ENCODE measurements at places on chromosomes 12 and 14. TPM values are rescaled to one million over a fixed set of nuclear protein-coding genes. Genes with fewer than 3 reads are reported as not detected.

GRCh38 chr12:131487388-131488124 is 223.3 kb upstream of the SFSWAP start:
- no peaks in the 10 kb centered on the region for H3K36me3 ChIP-seq
- no peaks in the 10 kb centered on the region for H3K4me1 ChIP-seq
- no peak overlapping the region for H3K27ac ChIP-seq
- H3K27me3 ChIP-seq, result peaks cover 14% of the 10 kb centered on the region
- H3K4me3 ChIP-seq, result no peak overlapping the region
- no peak for DNase-seq

VRTN gene
- total RNA-seq, result not detected

AHSA1 gene
- total RNA-seq, result 74.9 TPM

- H3K27ac ChIP-seq, result no peak overlapping the region
- no peaks in the 10 kb centered on the region for H3K36me3 ChIP-seq
- no peaks in the 10 kb centered on the region for H3K4me1 ChIP-seq
- DNase-seq, result no peak
These were observed 213.1 kb downstream of the PTPRO start for GRCh38 chr12:15535352-15535781.

PNP gene
- total RNA-seq, result 46.0 TPM

DNA sequence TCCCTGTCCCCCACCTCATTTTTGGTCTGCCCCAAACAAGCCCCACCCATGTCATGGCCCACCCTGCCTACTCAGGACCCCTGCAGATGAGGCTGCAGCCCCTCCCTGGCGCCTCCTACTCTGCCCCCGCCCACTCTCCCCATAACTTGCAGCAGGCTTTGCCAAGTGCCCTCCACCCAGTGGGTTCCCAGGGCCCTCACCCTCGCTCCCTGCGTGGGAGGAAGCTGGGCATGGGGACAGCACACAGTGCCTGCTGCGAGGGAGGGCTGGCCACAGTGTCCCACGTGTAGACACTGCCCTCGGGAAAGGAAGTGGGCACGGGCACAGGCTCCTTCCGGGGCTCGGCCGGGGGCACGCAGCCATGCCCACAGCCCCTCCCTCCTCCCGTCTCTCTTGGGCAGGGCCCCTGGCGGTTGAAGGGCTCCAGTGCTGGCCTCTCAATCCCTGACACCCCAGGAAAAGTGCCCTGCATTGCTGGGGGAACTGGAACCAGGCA is 9.4 kb downstream of the AKT1 start:
- no peaks in the 10 kb centered on the region for H3K27me3 ChIP-seq
- peaks cover 73% of the 10 kb centered on the region for H3K36me3 ChIP-seq
- peaks cover 83% of the 10 kb centered on the region for H3K4me1 ChIP-seq
- H3K4me3 ChIP-seq, result no peak overlapping the region
- DNase-seq, result no peak

DNA sequence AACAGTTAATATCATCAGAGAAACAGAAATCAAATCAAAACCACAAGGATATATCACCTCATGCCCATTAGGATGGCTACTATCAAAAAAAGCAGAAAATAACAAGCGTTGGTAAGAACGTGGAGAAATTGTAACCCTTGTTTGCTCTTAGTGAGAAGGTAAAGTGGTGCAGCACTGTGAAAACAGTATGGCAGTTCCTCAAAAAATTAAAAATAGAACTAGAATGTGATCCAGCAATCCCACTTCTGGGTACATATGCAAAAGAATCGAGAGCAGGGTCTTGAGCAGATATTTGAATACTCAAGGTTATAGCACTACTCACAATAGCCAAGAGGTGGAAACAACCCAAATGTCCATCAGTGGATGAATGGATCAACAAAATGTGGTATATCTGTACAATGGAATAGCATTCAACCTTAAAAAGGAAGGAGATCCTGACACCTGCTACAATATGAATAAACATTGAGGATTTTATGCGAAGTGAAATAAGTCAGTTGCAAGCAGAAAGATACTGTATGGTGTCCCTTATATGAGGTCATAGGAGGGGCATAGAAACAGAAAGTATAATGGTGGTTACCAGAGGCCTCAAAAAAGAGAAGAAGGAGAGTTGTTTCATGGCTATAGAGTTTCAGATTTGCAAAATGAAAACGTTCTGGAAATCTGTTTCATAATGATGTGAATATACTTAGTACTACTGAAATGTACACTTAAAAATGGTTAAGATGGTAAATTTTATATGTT is 131.0 kb upstream of the EEA1 start:
- H3K27me3 ChIP-seq, result no peaks in the 10 kb centered on the region
- H3K4me3 ChIP-seq, result no peak overlapping the region
- no peak for DNase-seq
- no peaks in the 10 kb centered on the region for H3K4me1 ChIP-seq

LMO3 gene
- total RNA-seq, result 14.2 TPM

KRT3 gene
- not detected for total RNA-seq

- H3K4me3 ChIP-seq, result no peak overlapping the region
- H3K36me3 ChIP-seq, result no peaks in the 10 kb centered on the region
- DNase-seq, result no peak
These were observed 186.2 kb downstream of the DICER1 start for GRCh38 chr14:94970941-94971730.

PARP11 gene
- 5.8 TPM for total RNA-seq

GRCh38 chr12:20011200-20011599 is 357.1 kb upstream of the PDE3A start:
- H3K36me3 ChIP-seq, result no peaks in the 10 kb centered on the region
- no peak overlapping the region for H3K27ac ChIP-seq
- no peak overlapping the region for H3K4me3 ChIP-seq
- no peaks in the 10 kb centered on the region for H3K27me3 ChIP-seq
- peak; percentile 30 for DNase-seq
- H3K4me1 ChIP-seq, result no peaks in the 10 kb centered on the region

PKP2 gene
- total RNA-seq, result 49.8 TPM

DNA sequence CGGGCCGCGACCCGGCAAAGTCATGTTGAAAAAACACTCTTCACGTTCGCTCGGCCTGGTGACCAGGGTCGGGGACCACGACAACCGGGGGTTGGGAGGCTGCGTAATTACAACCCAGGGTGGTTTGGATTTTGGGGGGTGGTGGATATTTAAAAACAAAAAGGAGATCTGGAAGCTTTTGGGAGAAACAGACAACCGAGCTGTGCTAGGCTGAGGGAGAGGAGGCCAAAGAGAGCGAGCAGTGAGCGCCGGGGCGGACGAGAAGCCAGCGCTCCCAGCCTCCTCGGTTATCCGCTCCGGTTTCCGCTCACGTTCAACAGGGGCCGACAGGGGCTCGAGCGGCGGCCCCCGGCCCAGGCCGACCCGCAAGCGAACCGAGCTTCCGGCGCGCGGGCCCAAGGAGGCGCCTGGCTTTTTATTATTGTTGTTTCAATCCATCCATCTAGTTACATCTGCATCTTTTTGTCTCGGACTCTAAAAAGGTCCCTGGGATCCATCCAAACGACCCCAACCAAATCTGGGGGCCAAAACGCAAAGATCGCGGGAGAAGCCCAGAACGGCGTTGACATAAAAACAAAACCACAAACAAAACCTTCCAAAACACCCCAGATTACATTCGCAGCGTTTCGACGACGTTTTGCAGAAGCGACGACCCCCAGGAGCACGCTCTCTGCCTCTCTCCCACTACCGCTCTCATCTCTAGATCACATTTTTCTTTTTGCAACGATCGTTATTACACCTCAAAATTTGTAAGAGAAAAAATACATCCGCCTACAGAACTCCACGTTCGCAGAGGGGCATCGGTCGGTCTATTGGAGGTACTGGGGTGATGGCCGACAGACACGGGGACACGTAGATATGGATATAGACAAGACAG is 771 bp downstream of the OTX2 start:
- H3K36me3 ChIP-seq, result no peaks in the 10 kb centered on the region
- H3K4me1 ChIP-seq, result peaks cover 26% of the 10 kb centered on the region
- peaks cover 100% of the 10 kb centered on the region for H3K27me3 ChIP-seq
- DNase-seq, result no peak
